ENCODE measurements at places on chromosomes 5 and 9. TPM values are rescaled to one million over a fixed set of nuclear protein-coding genes. Genes with fewer than 3 reads are reported as not detected.

FBXO4 gene
- total RNA-seq, result 14.8 TPM

NUTM2F gene
- not detected for total RNA-seq

SPTAN1 gene
- 867 TPM for total RNA-seq

RARS1 gene
- 171 TPM for total RNA-seq

C9orf153 gene
- total RNA-seq, result 0.46 TPM

TMED9 gene
- 44.8 TPM for total RNA-seq

SH3RF2 gene
- 1.2 TPM for total RNA-seq

NUTM2G gene
- total RNA-seq, result not detected

WHRN gene
- total RNA-seq, result 5.8 TPM

ANKRD18B gene
- total RNA-seq, result 5.5 TPM

NFIB gene
- 67.6 TPM for total RNA-seq

LHX2 gene
- 8.3 TPM for total RNA-seq

FOXD4L6 gene
- 0.46 TPM for total RNA-seq

SYK gene
- total RNA-seq, result 4.2 TPM

PCDHB7 gene
- 8.5 TPM for total RNA-seq

CDKN2A gene
- 0.46 TPM for total RNA-seq

CCDC183 gene
- 2.5 TPM for total RNA-seq

NMUR2 gene
- total RNA-seq, result not detected

DPYSL3 gene
- 884 TPM for total RNA-seq

GPR151 gene
- total RNA-seq, result 0.46 TPM

FYB1 gene
- 5.8 TPM for total RNA-seq

UNC5A gene
- total RNA-seq, result 7.2 TPM

PGM5 gene
- 3.2 TPM for total RNA-seq

PCDHGA2 gene
- total RNA-seq, result 8.5 TPM

OBP2B gene
- not detected for total RNA-seq

SPOCK1 gene
- 53.3 TPM for total RNA-seq

GHR gene
- total RNA-seq, result 6.0 TPM

TAF11L2 gene
- not detected for total RNA-seq

FGF1 gene
- 22.4 TPM for total RNA-seq

SLC27A6 gene
- total RNA-seq, result 4.6 TPM

PCDHGB7 gene
- 18.2 TPM for total RNA-seq

LHX3 gene
- not detected for total RNA-seq

GFI1B gene
- total RNA-seq, result 0.23 TPM

PCDHB15 gene
- total RNA-seq, result 22.6 TPM
